ENCODE measurements at places on chromosomes 11 and 22. TPM values are rescaled to one million over a fixed set of nuclear protein-coding genes. Genes with fewer than 3 reads are reported as not detected.

Gene GSTP1
- total RNA-seq = 275 TPM

Gene OR2AG2
- total RNA-seq = 0.34 TPM

Gene CATSPER1
- total RNA-seq = 0.70 TPM

Gene F2
- 0.33 TPM for total RNA-seq

Gene CHRDL2
- total RNA-seq = not detected

Gene OR5P2
- total RNA-seq = not detected

Gene MMP11
- 3.3 TPM for total RNA-seq

Gene ATXN10
- 119 TPM for total RNA-seq

Gene INPP5J
- not detected for total RNA-seq

Gene SCO2
- total RNA-seq = 5.5 TPM

Gene SGSM1
- total RNA-seq = 1.0 TPM

Gene RFPL2
- 0.76 TPM for total RNA-seq

- no peak for DNase-seq
- no peak overlapping the region for H3K4me3 ChIP-seq
- H3K27ac ChIP-seq = no peak overlapping the region
- no peaks in the 10 kb centered on the region for H3K27me3 ChIP-seq
- H3K4me1 ChIP-seq = no peaks in the 10 kb centered on the region
These were observed 47.1 kb downstream of the INSC start for GRCh38 chr11:15161790-15162189.

DNA sequence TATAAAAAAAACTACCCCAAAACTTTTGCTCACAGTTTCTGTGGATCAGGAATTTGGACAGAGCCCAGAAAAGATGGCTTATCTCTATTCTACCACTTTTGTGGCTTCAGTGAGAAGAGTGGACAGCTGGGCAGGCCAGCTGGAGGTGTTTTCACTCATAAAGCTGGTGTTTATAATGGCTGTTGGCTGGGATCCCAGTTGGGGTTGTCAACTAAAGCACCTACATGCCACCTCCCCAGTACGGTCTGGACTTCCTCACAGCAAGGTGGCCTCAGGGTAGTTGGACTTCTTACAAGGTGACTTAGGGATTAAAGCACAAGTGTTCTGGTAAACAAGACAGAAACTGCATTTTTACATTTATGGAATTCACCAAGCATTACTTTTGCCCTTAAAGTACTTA, 171.0 kb downstream of the NELL1 start:
- H3K4me1 ChIP-seq = no peaks in the 10 kb centered on the region
- no peak overlapping the region for H3K27ac ChIP-seq
- no peak overlapping the region for H3K4me3 ChIP-seq
- H3K27me3 ChIP-seq = no peaks in the 10 kb centered on the region

GRCh38 chr11:114081641-114082414, 22.3 kb downstream of the ZBTB16 start:
- no peaks in the 10 kb centered on the region for H3K27me3 ChIP-seq
- DNase-seq = no peak
- no peaks in the 10 kb centered on the region for H3K36me3 ChIP-seq
- no peak overlapping the region for H3K4me3 ChIP-seq

- peaks cover 43% of the 10 kb centered on the region for H3K4me1 ChIP-seq
- H3K36me3 ChIP-seq = no peaks in the 10 kb centered on the region
- no peak for DNase-seq
- no peak overlapping the region for H3K4me3 ChIP-seq
- no peaks in the 10 kb centered on the region for H3K27me3 ChIP-seq
- H3K27ac ChIP-seq = peak overlapping the region; percentile 26
These were observed 29.2 kb downstream of the ADAMTS15 start for GRCh38 chr11:130477586-130478203.

DNA sequence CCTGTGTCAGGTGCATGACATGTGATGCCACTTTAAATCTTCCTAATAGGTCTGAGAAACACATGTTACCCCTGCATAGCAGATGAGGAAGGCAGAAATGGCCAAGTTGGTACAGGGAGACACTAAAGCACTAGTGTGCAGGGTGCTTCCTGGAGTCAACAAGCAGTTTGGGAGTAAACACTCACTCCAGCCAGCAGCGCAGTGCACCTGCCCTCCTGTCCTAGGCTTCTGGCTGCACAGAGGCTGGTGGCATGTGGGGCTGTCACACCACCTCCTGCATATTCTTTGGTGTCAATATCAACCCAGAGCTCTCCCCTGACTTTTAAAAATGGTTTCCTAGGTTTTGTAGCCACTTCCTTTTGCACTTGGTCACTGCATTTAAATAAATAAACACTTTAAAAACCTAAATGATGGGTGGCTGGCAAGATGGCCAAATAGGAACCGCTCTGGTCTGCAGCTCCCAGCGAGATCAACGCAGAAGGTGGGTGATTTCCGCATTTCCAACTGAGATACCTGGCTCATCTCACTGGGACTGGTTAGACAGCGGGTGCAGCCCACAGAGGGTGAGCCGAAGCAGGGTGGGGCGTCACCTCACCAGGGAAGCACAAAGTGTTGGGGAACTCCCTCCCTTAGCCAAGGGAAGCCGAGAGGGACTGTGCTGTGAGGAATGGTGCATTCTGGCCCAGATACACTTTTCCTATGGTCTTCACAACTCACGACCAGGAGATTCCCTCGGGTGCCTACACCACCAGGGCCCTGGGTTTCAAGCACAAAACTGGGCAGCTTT, 33.5 kb downstream of the GAB4 start:
- peaks cover 19% of the 10 kb centered on the region for H3K27me3 ChIP-seq
- H3K27ac ChIP-seq = no peak overlapping the region

DNA sequence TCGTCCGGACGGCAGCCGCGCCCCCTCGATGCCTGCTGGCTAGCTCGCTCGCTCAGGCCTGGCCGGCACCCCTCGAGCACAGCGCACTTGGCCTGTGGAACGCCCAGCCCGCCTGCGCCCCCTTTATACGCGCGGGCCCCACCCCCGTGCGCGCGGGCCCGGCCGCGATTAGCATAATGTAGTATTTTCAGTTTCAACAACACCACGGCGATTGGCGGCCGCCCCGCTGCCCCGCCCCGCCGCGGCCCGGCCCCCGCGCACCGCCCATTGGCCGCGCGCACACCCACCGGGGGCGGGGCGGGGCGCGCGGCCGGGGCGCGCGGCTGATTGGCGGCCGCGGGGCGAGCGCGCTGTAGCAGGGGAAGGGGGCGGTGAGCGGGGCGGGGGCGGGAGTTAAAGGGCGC, at the start of gene CDKN1C:
TSS of gene CDKN1C (minus strand) at position 98 of the 404 bp plus-strand sequence. CDS start 319 bp downstream, outside the sequence.
- peak; percentile 95 for DNase-seq
- no peaks in the 10 kb centered on the region for H3K36me3 ChIP-seq
- H3K27ac ChIP-seq = peak within 1 kb of the TSS; percentile 79
- H3K4me1 ChIP-seq = peaks cover 80% of the 10 kb centered on the region
- peak within 1 kb of the TSS; percentile 94 for H3K4me3 ChIP-seq
- H3K27me3 ChIP-seq = peaks cover 10% of the 10 kb centered on the region

DNA sequence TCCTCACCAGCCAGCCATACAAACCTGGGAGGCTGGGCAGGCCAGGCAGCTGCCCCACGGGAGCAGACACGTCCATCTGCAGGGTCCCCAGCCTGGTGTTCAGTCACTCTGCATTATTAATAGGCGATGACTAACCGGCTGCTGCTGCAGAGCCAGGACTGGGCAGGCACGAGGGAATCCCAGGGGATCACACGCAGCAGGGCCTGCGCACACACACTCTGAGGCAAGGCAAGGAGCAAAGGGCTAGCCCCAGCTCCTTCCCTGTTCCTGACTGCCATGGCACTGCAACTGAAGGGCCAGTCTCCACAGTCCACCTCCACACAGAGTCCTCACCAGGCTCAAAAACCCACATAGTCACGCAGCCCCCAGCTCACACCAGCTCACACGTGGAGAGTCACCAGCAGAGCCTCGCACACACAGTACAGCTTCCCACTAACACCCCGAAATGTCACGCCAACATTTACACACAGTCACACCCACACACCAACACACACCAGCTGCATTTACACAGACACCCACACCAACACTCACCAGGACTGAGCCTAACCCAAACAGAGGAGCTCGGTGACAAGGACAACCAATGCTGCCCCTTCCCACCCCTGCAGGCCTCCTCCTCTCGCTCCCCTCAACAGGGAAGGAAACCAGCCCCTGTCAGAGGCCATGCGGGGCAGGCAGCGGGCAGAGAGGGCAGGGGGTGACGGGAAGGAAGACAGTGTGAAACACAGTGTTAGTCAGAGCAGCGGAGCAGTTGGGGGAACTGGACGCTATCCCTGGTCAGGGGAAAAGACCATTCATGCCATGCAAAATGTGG, 47.3 kb downstream of the NRXN2 start:
- peaks cover 39% of the 10 kb centered on the region for H3K27me3 ChIP-seq
- H3K4me3 ChIP-seq = no peak overlapping the region
- no peaks in the 10 kb centered on the region for H3K36me3 ChIP-seq
- DNase-seq = no peak
- H3K4me1 ChIP-seq = no peaks in the 10 kb centered on the region
- H3K27ac ChIP-seq = no peak overlapping the region

DNA sequence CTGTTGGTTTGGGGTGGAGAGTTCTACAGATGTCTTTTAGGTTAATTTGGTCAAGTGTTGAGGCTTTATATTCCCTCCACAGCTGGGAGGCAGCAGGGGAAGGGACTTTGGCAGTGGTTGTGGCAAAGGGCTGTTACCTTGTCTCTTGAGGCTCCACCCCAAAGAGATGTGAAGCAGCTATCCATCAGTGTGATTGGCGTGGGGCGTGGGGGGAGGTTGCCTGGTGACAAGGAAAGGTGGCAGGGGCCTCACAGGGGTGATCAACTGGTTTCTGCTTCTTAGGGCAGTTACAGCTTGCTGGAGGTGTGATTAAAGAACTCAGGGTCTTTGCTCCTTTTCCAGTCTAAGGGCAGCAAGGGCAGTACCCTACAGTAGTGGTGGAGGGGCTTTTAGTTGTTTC, 59.3 kb downstream of the FANCF start:
- no peak overlapping the region for H3K27ac ChIP-seq
- H3K4me1 ChIP-seq = no peaks in the 10 kb centered on the region
- no peaks in the 10 kb centered on the region for H3K27me3 ChIP-seq
- no peaks in the 10 kb centered on the region for H3K36me3 ChIP-seq
- DNase-seq = no peak

GRCh38 chr11:78237293-78238046, 48.8 kb downstream of the USP35 start:
- no peak for DNase-seq
- H3K4me3 ChIP-seq = no peak overlapping the region
- no peaks in the 10 kb centered on the region for H3K27me3 ChIP-seq
